ENCODE measurements at places on chromosomes 4 and X.

DNA sequence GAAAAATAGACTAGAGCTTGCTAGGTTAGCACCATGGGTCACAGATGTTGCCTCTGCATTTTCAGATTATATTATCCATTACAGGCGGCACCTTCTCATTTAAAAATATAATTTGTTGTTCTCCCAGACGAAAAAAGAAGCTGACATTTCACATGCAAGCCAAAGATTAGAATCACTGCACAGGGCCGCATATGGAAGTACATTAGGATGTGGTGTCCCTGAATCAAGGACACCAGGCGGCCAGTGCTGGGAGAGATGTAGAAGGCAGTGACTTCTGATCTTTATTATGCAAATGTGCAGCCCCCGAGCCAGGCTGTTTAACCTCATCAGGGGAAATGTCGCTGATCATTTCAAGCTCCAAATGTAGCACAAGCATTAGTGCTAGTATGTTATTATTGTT lies 22.8 kb downstream of the REELD1 start:
- no peak for DNase-seq

GRCh38 chrX:38154818-38155217 lies 65.9 kb downstream of the SRPX start:
- no peak for DNase-seq

DNA sequence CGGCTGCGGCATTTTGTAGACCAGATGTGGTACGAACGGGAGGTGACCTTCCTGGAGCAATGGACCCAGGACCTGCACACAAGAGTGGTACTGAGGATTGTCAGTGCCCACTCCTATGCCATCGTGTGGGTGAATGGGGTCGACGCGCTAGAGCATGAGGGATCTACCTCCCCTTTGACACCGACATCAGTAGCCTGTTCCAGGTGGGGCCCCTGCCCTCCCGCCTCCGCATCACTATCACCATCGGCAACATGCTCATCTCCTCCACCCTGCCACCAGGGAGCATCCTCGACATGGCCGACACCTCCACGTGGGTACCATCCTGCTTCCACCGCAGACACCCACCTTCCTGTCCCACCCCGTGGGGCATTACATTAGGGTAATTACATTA lies 46.2 kb downstream of the SMARCA5 start:
- DNase-seq, result no peak

DNA sequence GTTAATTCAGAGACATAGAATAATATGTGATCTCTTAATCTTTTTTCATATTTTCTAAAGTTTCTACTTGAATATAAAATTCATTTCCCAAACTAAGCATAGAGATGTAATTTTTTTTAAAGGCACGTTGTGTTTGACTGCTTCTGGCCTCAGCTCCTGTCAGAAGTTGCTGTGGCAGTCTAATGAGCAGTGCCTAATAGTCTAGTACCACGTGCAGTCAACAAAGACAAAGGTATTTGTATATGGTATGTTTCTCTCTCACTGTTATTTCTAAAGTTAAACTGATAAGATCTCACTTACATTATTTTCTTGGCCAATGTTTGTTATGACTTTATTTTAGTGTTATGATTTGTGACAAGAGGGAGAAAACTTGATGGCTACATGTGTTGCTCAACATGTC lies 48.6 kb upstream of the MCUB start:
- DNase-seq, result no peak

DNA sequence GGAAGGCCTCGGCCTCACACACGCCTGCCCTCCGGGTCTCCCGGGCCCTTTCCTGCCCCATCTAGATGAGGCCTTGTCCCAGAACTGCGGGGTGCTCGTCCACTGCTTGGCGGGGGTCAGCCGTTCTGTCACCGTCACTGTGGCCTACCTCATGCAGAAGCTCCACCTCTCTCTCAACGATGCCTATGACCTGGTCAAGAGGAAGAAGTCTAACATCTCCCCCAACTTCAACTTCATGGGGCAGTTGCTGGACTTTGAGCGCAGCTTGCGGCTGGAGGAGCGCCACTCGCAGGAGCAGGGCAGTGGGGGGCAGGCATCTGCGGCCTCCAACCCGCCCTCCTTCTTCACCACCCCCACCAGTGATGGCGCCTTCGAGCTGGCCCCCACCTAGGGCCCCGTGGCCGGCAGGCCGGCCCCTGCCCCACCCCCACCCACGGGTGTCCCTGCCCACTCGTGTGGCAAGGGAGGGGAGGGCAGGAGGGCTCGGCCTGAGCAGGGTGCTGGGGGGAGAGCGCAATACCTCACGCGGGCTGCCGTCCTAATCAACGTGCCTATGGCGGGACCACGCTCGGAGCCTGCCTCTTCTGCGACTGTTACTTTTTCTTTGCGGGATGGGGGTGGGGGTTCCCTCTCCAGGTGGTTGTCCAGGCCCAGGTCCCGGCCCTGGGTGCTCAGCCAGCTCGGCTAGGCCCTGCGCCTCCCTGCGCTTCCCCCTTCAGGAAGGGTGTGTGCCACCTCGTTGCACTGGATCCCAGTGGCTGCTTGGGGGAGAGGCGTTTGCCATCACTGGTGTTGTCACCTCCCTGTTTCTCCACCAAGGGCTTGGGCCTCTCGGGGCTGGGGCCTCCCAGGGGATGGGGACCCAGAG lies 3.1 kb downstream of the DUSP9 start:
- no peak for DNase-seq

DNA sequence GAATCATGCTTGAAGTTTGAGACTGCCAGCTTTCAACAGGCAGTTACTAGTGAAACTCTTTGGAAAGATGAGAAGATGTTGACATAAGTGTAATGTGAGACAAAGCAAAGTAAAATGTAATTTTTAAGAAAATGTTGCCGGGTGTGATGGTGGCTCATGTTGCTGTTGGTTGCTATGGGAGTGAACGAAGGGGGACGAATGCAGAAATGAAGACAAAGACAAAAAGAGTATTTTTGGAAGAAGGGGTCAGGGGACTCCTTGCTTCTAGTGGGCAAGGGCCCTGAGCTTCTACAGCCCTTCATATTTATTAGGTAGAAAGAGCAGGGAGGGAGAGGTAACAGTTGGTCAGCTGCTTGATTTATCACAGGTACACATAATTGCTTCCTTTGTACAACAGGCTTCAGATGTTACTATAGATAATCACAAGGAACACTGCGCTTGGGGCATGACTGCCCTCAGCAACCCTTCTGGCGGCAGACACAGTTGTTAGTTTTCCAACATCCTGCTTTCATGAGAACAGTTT lies 11.9 kb upstream of the UGDH start:
- DNase-seq, result no peak

GRCh38 chrX:15151267-15152186 lies 118.4 kb downstream of the ASB9 start:
- no peak for DNase-seq

DNA sequence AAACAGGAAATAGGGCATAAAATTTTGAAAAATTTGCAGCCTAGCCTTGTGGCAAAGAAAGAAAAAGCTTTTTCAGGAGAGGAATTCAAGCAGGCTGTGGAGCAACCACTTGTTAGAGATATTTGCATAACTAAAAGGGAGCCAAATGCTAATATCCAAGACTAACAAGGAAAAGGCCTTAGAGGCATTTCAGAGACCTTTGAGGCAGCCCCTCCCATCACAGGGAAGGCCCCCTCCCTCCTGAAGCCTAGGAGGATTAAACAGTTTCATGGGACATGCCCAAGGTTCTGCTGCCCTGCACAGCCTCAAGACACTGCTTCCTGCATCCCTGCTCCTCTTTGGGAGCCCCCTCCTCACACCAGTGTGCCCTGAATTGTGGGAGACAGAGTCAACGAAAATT lies 275.4 kb upstream of the SFRP2 start:
- DNase-seq, result no peak

DNA sequence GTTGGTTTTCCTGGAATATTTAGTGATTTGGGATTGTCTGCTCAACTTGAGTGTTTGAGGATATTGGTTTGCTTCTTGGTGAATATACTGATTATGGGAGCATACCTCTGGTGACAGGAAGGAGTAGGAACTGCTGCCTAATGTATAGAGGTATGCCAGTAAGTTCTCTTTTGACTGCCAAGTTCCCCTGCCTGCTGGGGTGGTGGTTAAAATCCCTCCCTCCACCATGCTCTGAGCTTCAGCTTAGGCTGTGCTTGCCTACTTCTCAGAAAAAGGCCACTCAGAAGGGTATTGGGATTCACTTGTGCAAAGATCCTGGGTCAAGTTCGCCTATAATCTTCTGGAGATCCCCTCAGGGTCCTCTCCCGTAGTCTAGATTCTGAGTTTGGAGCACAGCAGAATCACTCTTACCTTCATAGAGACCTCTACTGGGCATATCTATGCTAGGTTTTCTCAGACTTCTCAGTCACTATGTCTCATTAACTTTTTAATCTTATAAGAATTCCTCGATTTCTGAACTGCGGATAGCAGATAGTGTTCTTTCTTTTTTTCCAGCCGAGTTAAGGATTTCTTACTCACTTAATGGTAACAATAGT lies 44.7 kb upstream of the DCK start:
- DNase-seq, result no peak

GRCh38 chr4:145132511-145133098 lies 34.5 kb downstream of the ABCE1 start:
- no peak for DNase-seq

GRCh38 chr4:179583221-179583620 lies 2141.0 kb upstream of the AGA start:
- no peak for DNase-seq

- DNase-seq, result no peak
These were observed 17.0 kb downstream of the ENOX2 start for GRCh38 chrX:130885996-130886395.

- no peak for DNase-seq
These were observed 73.2 kb downstream of the JAKMIP1 start for GRCh38 chr4:6126971-6127745.

- no peak for DNase-seq
These were observed 592.6 kb upstream of the SLIT2 start for GRCh38 chr4:19659101-19659500.

GRCh38 chr4:124846306-124846705 lies 133.8 kb upstream of the ANKRD50 start:
- no peak for DNase-seq

- DNase-seq, result no peak
These were observed 15.1 kb downstream of the AFAP1 start for GRCh38 chr4:7924570-7924969.

- DNase-seq, result no peak
These were observed 85.1 kb downstream of the SLC2A9 start for GRCh38 chr4:9936129-9936644.
